ELR (cell line): ENCODE measurements at places on chromosomes 13 and 19.

DNA sequence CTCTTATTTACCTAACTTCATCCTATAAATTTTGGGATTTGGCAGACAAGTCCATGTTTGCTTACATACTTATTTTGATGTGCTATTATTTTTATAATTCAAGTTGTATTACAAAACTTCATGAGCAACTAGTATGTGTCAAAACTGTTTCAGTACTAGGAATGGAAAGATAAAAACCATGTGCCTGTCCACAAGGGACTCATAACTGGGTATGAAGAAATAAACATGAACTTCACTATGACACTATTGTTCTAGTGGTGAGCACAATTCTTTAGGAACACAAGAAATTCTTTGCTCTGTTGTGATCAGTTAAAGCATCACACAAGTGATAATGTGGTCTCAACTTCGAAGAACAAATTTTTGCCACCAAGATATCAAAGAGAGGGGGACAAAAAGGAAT, 97.5 kb upstream of the FBXL3 start:
- no peak for DNase-seq

- DNase-seq: peak; percentile 74
These were observed 2.8 kb upstream of the SLC25A15 start for GRCh38 chr13:40786568-40786996.

DNA sequence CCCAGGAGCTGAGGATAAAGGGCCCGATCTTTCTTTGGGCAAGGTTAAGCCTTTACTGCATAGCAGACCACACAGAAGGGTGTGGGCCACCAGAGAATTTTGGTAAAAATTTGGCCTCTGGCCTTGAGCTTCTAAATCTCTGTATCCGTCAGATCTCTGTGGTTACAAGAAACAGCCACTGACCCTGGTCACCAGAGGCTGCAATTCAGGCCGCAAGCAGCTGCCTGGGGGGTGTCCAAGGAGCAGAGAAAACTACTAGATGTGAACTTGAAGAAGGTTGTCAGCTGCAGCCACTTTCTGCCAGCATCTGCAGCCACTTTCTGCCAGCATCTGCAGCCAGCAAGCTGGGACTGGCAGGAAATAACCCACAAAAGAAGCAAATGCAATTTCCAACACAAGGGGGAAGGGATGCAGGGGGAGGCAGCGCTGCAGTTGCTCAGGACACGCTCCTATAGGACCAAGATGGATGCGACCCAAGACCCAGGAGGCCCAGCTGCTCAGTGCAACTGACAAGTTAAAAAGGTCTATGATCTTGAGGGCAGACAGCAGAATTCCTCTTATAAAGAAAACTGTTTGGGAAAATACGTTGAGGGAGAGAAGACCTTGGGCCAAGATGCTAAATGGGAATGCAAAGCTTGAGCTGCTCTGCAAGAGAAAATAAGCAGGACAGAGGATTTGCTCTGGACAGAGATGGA, 8.4 kb upstream of the CEACAM19 start:
- no peak for DNase-seq

DNA sequence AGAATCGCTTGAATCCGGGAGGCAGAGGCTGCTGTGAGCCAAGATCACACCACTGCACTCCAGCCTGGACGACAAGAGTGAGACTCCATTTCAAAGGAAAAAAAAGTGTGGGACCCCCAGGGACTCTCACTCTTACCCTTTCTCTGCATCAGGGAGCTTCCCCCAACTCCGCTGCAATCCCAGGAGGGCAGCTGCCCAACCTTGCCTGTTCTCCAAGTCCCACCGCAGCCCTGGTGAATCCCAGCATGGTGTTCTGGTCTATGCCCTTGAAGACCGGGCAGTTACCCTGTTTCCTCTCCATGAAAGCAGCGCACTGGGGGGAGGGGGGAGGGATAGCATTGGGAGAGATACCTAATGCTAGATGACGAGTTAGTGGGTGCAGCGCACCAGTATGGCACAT, 35.7 kb upstream of the DPRX start:
- no peak for DNase-seq

DNA sequence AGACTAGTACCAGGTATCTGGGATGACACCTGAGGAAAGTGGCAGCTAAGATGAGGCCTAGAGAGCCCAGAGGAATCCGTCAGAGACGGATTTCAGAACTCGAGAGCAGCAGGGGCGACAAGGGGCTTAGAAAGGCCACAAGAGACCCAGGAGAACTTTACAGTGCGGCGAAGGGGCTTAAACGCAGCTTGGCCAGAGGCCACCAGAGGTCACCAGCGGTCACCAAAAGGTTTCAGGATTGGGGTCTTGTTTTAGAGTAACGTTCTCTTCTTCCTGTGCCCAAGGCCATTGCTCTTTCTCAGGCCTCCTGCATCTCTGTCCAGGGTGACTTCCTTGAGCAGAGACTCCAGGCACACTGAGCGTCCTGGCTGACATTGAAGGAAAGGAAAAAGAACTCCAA, 2.2 kb downstream of the ZSCAN22 start:
- DNase-seq: peak; percentile 21

DNA sequence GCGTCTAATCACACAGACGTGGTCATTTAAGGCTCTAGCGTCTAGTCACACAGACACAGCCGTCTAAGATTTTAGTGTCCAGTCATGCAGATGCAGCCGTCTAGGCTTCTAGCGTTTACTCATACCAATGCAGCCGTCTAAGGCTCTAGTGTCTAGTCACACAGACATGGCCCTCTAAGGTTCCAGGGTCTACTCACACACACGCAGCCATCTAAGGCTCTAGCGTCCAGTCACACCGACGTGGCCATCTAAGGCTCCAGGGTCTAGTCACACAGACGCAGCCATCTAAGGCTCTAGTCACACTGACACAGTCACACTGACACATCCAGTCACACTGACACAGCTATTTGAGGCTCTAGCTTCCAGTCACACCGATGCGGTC, 55.7 kb downstream of the KLF2 start:
- DNase-seq: no peak

DNA sequence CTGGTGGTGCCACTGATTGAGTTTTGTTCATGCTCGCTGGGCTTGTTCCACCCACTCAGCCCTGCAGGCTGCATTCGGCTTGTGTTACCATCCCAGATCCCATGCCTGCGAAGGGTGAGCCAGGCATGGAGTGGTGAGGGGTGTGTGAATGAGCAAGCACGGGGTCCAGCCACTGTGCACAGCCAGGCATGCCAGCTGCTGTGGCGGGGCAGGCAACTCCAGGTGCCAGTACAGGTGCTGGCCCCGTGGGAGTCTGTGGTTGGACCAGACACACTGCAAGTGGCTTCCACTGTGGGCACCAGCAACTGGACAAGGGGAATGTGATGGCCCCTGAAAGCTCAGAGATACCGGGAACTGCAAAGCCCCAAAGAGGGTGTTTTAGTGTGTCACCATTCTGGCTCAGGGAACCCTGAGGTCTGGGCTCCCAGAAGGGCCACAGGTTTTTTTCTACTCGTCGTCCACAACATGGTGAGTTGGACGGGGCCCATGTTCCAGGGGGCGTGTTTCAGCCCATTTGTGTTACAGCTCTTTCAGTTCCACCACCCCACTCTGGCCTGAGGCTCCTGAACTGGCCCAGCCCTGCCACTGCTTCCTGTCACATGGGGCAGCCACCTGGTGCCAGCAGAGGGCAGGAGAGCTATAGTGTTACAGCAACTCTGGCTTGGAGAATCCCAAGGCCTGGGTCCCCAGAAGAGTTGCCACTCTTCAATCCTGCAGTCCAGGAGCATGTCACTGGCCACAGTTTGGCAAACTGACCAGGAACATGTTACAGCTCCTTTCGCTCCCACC, 217.0 kb upstream of the OBI1 start:
- no peak for DNase-seq

GRCh38 chr19:48616041-48616436, 1.2 kb upstream of the FAM83E start:
- DNase-seq: no peak

GRCh38 chr13:100089465-100090032, 656 bp downstream of the PCCA start:
- peak; percentile 31 for DNase-seq

DNA sequence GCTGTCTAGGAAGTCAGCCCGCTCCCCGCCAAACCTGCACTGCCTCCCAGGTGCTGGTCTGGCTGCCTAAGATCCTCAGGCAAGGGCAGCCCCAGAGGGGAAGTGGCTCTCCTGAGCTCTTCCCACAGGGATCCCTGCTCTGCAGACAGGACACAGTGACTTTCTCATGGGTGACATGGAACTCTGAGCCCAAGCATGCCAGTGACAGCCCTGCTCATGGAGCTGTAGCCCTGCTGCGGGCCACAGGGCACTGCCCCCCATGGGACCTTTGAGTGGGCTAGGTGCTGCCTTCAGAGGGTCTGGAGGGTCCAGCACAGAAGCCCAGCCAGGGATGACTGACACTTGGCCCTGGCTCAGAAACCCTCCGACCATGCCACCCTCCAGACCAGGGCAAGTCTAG, 109.1 kb downstream of the TUBA3C start:
- no peak for DNase-seq

DNA sequence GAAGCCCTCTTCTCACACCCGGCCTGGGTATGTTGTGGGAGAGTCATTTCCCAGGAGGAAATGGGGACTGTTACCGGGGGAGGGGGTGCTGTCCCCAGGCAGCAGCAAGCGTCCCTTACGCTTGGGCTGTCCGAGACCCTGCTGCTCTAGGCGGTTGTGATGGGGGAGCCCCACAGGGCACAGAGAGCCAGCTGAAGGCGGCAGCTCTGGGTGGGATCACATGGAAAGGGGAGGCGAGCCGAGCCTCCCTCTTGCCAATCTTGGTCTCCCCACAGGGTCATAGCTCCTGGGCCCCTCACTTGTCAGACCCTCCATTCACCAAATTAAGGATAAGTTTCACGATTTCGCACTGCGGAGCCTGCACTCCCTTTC, 22.0 kb downstream of the EPN1 start:
- no peak for DNase-seq

GRCh38 chr13:44267980-44268379, 105.6 kb upstream of the SERP2 start:
- DNase-seq: peak; percentile 33

DNA sequence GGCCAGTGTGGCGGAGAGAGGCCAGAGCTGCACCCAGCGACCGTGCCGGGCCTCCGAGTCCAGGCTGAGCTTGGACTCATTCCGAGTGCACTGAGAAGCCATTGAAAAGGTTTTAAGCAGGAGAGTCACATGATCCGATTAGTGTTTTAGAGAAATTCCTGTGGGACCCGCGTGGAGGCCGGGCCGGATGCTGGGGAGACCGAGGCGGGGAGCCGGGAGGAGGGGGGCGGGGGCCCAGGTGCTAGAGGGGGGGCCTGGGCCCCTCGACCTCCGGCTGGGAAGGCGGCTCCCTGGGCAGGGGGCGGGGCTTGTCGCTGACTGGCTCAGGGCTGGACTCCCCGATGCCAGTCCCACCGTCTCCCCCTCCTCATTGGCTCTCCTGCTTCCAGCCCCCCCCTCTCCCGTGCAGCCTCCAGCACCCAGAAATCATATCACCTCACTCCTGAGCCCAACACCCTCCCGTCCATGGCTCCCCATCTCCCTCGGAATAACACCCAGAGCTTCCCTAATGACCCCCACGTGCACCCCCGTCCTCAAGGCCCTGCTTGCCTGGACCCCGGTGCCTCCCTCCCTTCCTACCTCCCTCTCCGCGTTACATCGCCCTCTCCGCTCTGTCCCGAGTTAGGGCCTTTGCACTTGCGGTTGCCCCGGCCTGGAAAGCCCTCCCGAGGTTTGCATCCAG, 5.2 kb upstream of the ZNF579 start:
- DNase-seq: peak; percentile 55

- DNase-seq: peak; percentile 53
These were observed 836 bp downstream of the GIPC1 start for GRCh38 chr19:14494910-14495671.

DNA sequence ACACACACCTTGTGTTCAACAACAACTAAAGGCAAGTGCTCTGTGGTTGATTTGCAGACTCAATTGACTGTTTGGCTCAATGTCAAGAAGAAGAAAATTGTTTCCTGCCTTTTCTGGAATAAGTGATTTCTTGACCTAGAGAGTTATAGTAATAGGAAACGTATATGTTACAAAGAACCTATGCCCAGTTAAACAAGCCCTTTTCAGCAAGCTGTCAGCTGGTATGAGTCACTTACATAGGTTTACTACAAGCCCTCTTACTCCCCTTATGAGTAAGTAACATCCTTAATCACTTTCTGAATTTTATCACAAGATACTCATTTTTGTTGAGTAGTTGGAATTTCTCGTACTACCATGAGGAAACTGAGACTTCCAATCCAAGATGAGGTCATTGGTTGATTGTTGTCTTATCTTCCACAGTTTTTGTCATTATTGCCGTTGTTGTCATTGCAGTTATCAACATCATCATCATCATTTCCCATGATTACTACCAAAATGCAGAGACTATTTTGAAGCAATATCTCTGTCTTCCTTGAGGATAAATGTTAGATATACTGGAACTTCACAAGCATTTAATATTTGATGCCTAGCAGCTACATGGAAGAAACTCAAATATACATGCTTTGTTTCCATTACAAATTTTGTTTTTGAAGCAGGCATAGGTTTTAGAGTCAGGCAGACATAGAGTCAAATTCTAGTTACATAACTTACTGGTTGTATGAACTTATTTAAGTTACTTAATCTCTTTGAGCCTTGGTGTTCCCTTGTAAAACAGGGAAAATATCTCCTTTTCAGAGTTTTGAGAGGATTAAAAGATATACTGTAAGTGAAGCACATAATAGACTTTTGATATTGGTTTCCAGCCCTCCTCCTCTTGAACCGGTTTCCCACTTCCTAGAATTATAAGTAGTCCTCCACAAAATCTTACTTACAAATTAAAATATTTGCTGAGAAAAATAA, 106.0 kb downstream of the RAP2A start:
- peak; percentile 51 for DNase-seq

- peak; percentile 30 for DNase-seq
These were observed 14.4 kb downstream of the IQCN start for GRCh38 chr19:18259893-18260292.

GRCh38 chr19:1410136-1410786, 2.9 kb downstream of the DAZAP1 start:
- DNase-seq: peak; percentile 76

DNA sequence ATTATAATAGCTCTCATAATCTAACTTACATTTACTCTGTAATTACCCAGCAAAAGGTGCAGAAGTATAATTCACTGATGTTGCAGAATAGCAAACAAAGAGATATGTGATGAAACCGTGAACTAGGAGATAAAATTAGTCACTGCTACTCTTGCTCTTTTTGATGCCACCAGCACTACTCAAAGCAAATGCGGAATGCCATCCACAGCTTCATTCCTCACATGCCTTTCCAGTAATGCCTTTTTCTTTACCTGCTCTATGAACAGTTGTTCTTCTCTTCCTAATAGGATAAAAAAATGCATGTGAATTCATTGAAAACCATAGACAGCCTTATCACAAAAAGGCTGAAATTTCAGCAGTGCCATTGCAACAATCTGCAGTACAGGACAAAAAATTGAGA, 1129.5 kb downstream of the DIAPH3 start:
- DNase-seq: no peak
